Activated CD4-positive, alpha-beta T cell treated with anti-CD3 and anti-CD28 coated beads, Interleukin-2, amount 10 ng/mL, durations not matched to agents 7 days and 5 days (primary cell): ENCODE measurements at places on chromosomes 12 and 14.

- H3K4me1 ChIP-seq: no peaks in the 10 kb centered on the region
- no peak overlapping the region for H3K27ac ChIP-seq
- no peaks in the 10 kb centered on the region for H3K27me3 ChIP-seq
- peaks cover 24% of the 10 kb centered on the region for H3K36me3 ChIP-seq
- no peak for DNase-seq
Measured at GRCh38 chr14:89207925-89208328, 209.1 kb downstream of the FOXN3 start.

GRCh38 chr12:47787596-47788319 lies 14.7 kb downstream of the SLC48A1 start:
- no peaks in the 10 kb centered on the region for H3K27me3 ChIP-seq
- H3K36me3 ChIP-seq: peaks cover 65% of the 10 kb centered on the region
- no peaks in the 10 kb centered on the region for H3K4me1 ChIP-seq
- no peak overlapping the region for H3K27ac ChIP-seq
- no peak overlapping the region for H3K4me3 ChIP-seq

DNA sequence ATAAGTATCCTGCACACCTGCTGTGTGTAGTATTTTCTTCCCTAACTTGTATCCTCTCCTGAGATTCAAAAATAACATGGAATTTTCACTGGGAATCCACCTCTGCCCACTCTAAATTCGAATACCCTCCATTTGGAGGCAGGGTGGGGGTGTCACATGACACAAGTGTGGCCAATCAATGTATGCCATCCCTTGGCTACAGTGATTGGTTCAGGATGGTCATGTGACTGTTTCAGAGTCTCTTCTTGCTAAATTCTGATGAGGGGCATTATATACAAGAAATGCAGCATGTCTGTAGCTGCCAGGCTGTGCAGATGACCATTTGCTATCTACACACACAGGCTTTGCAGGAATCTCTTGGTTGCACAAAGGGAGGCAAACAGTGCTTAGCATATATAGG lies 86.8 kb upstream of the TMEM132C start:
- no peak overlapping the region for H3K27ac ChIP-seq
- no peak for DNase-seq
- no peaks in the 10 kb centered on the region for H3K36me3 ChIP-seq
- no peaks in the 10 kb centered on the region for H3K4me1 ChIP-seq

GRCh38 chr14:30211326-30211725 lies 283.7 kb upstream of the PRKD1 start:
- H3K27me3 ChIP-seq: no peaks in the 10 kb centered on the region
- H3K27ac ChIP-seq: no peak overlapping the region
- no peak overlapping the region for H3K4me3 ChIP-seq
- DNase-seq: no peak

DNA sequence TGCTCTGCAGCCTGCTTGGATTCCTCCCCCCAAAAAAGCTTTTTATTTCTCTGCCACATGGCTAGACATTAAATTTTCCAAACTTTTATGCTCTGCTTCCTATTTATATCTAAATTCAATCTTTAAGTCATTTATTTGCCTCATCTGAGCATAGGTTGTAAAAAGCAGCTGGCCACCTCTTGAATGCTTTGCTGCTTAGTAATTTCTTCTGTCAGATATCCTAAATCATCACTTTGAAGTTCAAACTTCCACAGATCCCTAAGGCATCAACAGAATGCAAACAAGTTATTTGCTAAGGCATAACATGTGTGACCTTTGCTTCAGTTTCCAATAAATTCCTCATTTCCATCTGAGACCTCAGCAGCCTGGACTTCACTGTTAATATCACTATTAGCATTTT lies 209.6 kb downstream of the FSCB start:
- no peaks in the 10 kb centered on the region for H3K27me3 ChIP-seq
- H3K4me3 ChIP-seq: no peak overlapping the region
- H3K36me3 ChIP-seq: no peaks in the 10 kb centered on the region
- no peak for DNase-seq
- no peaks in the 10 kb centered on the region for H3K4me1 ChIP-seq

- H3K27me3 ChIP-seq: no peaks in the 10 kb centered on the region
- H3K4me1 ChIP-seq: peaks cover 31% of the 10 kb centered on the region
- H3K36me3 ChIP-seq: no peaks in the 10 kb centered on the region
- no peak overlapping the region for H3K27ac ChIP-seq
Measured at GRCh38 chr14:64769096-64770020, 65.1 kb downstream of the PLEKHG3 start.

DNA sequence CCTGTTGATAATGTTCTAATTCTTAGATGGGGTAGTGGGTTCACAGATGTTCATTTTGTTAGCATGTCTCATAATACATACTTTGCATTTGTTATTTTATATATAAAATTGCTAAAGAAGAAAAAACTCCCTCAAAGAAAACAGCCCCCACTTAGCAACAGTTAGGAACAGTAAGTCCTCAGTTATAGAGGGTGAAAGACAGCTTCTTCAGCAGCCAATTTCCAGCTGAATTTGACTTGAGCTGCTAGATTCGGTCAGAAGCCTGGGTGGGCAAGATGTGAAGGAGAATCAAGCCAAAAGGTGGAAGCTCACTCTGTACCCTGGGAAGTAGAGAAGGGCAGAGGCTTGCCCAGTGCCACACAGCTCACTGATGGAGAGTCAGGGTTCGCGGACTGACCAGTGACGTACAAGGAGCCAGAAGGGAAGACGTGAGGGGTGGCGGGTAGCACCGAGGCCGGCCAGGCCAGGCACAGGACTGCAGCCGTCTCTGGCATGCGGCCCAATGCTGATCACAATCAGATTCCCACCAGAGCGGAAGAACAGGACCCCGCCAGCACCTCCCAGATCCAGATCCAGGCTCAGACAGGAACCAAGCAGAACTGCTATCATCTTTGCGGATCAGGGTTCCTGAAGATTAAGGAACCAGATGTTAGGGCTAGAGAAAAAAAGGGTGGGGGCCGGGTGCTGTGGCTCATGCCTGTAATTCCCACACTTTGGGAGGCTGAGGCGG lies 30.4 kb upstream of the VWF start:
- H3K4me1 ChIP-seq: no peaks in the 10 kb centered on the region
- DNase-seq: no peak
- H3K36me3 ChIP-seq: no peaks in the 10 kb centered on the region
- H3K4me3 ChIP-seq: no peak overlapping the region
- H3K27me3 ChIP-seq: peaks cover 2% of the 10 kb centered on the region
- H3K27ac ChIP-seq: no peak overlapping the region

DNA sequence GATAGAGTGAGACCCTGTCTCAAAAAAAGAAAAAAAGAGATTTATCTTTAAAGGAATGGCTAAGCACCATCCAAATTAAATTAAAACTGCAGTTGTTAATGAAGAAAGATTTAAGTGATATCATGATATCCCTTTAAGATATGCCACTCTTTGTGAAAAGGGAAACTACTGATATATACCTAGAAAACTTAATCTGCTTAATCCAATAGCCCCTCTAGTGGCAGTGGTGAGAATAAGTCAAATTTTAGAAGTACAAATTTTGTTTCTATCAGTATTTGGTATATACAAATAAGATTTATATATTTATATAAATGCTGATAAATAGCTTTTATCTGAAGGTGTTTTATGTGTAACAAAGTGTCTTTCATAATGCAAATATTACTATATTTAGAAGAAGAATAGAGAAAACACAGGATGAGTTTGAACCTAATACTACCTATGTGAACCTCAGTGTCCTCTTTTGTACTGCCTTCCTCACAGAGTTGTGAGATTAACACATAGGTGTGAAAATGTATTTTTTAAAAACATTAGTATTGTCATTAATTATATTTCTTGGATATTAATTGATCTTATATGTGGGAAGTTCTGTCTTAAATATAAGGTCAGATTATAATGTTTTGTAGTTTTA lies 51.4 kb upstream of the GARIN2 start:
- peaks cover 14% of the 10 kb centered on the region for H3K4me1 ChIP-seq
- no peak overlapping the region for H3K4me3 ChIP-seq
- no peaks in the 10 kb centered on the region for H3K36me3 ChIP-seq

DNA sequence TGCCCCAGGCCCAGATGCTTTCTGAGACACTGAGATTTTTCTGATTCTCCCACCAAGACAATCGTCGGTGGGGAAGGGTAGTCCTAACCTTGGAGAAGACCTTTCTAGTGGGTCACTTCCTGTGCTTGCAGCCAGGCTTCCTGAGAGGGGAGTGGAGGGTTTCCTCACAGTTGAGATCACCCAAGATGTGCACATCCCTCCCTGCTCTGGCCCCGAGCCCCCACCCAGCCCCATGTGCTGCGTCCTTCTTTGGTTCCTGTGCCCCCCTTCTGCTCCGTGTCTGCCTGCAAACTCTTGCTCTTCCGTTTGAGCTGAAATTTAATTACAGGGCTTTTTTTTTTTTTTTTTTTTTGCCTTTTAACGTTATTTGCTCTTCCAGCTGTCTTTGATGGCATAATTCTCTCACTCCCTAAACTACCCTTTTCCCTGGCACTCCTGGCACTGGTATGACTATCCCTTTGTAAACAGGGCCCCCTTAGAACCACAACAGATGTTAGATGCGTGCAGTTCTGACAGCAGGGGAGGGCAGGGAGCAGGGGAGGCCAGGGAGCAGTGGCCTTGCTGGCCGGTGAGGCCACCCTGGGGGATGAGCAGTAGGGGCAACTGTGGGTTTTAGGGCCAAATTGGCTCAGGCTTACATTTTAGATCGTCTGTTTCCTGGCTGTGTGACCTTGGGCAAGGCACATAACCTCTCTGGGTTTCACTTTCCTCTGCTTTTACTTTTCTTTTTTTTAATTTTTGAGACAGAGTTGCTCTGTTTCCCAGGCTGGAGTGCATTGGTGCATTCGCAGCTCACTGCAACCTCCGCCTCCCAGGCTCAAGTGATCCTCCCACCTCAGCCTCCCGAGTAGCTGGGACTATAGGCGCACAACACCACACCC lies 144.5 kb downstream of the PHETA1 start:
- peaks cover 9% of the 10 kb centered on the region for H3K4me1 ChIP-seq
- no peaks in the 10 kb centered on the region for H3K36me3 ChIP-seq
- no peaks in the 10 kb centered on the region for H3K27me3 ChIP-seq
- peak overlapping the region; percentile 62 for H3K27ac ChIP-seq
- DNase-seq: no peak
- no peak overlapping the region for H3K4me3 ChIP-seq

GRCh38 chr14:99604766-99605298 lies 825 bp upstream of the CCDC85C start:
- H3K27ac ChIP-seq: peak overlapping the region; percentile 92
- peaks cover 12% of the 10 kb centered on the region for H3K27me3 ChIP-seq
- peak; percentile 32 for DNase-seq

DNA sequence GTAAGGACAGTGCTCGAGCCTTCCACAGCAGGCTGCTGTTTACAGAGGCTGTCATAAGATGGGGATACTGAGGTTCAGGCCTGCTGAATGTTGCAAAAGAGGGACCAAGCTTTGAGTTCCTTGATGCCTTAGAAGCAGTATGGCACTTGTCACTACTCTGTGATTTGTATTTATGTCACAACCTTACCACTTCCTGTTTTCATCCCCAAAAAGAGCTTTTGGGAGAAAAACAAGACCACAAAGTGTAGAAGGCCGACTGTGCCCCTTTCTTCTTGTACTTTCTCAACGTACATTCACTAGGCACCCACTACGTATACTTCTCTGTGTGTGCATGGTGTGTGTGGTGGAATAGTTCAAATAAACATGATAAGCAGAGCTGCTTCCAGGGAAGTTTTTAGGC lies 90.1 kb downstream of the DRAM1 start:
- H3K4me1 ChIP-seq: peaks cover 17% of the 10 kb centered on the region
- DNase-seq: peak; percentile 11
- no peaks in the 10 kb centered on the region for H3K36me3 ChIP-seq
- H3K27ac ChIP-seq: peak overlapping the region; percentile 48
- H3K27me3 ChIP-seq: peaks cover 10% of the 10 kb centered on the region

DNA sequence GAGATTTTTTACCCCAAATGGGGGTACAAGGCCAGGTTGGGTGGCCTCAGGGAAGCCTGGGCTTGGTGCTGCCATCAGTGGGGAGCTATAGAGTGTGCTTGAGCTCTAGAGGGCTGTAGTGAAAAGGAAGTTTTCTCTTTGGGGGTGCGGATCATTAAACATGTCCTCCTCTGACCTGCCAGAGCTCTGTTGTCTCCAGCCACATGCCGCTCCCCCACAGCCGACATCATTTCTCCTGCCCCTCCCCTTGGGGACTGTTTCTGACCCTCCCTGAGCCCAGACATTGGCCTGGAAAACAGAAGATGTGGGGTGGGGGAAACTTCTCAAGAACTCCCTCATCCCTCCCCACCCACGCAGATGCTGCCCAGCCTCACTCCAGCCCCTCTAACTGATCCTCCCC lies 25.3 kb downstream of the DTX1 start:
- no peaks in the 10 kb centered on the region for H3K36me3 ChIP-seq
- no peak for DNase-seq
- H3K27me3 ChIP-seq: no peaks in the 10 kb centered on the region
- no peak overlapping the region for H3K4me3 ChIP-seq
- H3K4me1 ChIP-seq: peaks cover 18% of the 10 kb centered on the region

DNA sequence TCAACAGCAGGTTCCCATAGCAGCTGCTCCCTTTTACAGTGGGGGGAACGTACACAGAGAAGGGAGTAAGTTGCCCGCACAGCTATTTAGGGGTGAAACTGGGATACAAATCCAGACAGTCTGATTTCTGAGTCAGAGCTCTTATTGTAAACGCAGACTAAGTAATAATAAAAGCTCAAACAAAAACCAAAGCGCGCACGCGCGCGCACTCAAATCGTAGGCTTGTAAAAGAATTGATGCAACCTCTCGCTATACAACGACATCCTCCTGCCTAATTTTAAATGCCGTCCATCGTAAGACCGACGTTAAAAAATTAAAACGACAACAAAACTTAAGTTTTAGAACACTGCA lies 747 bp upstream of the DACT1 start:
- H3K27ac ChIP-seq: peak overlapping the region; percentile 86
- peaks cover 47% of the 10 kb centered on the region for H3K27me3 ChIP-seq
- peaks cover 2% of the 10 kb centered on the region for H3K36me3 ChIP-seq
- peak overlapping the region; percentile 88 for H3K4me3 ChIP-seq
- peak; percentile 34 for DNase-seq
- H3K4me1 ChIP-seq: peaks cover 43% of the 10 kb centered on the region

GRCh38 chr12:91507754-91508153 lies 325.1 kb upstream of the DCN start:
- no peaks in the 10 kb centered on the region for H3K4me1 ChIP-seq
- no peak for DNase-seq
- no peaks in the 10 kb centered on the region for H3K27me3 ChIP-seq
- no peak overlapping the region for H3K4me3 ChIP-seq

GRCh38 chr12:42854208-42854607 lies 264.7 kb upstream of the PRICKLE1 start:
- no peak for DNase-seq
- no peak overlapping the region for H3K27ac ChIP-seq
- H3K4me1 ChIP-seq: no peaks in the 10 kb centered on the region
- H3K36me3 ChIP-seq: no peaks in the 10 kb centered on the region
- H3K27me3 ChIP-seq: no peaks in the 10 kb centered on the region
- H3K4me3 ChIP-seq: no peak overlapping the region

DNA sequence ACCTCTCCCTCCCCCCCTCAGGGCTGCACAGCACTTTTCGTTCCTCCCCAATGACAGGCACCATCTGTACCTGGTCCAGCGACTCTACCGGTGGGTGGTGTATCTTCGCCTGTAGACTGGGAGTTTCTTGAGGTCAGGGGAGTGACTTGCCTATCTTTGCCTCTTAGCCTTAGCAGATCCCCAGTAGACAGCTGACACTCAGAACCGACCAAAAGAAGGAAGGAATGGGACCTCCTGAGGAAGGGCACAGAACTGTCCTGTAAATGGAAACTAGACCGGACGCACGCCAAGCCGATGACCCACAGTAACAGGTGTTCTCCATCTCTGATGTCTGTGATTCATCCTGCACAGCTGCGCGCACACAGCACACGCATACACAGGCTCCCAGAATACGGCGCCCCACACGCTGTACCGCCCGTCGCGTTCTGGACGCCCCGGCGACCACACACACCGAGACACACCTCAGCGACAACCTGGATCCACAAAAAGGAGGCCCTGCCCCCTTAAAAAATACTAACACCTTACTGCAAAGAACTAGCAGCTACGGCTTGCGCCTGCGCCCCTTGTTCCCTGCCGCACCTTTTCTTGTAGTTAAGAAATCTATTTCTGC lies 673 bp upstream of the TTC9 start:
- peaks cover 56% of the 10 kb centered on the region for H3K4me1 ChIP-seq
- peak overlapping the region; percentile 84 for H3K4me3 ChIP-seq
- no peaks in the 10 kb centered on the region for H3K27me3 ChIP-seq
- peak; percentile 54 for DNase-seq
